NCI-H2107 (cell line): ENCODE measurements at places on chromosomes 12 and 14.

DNA sequence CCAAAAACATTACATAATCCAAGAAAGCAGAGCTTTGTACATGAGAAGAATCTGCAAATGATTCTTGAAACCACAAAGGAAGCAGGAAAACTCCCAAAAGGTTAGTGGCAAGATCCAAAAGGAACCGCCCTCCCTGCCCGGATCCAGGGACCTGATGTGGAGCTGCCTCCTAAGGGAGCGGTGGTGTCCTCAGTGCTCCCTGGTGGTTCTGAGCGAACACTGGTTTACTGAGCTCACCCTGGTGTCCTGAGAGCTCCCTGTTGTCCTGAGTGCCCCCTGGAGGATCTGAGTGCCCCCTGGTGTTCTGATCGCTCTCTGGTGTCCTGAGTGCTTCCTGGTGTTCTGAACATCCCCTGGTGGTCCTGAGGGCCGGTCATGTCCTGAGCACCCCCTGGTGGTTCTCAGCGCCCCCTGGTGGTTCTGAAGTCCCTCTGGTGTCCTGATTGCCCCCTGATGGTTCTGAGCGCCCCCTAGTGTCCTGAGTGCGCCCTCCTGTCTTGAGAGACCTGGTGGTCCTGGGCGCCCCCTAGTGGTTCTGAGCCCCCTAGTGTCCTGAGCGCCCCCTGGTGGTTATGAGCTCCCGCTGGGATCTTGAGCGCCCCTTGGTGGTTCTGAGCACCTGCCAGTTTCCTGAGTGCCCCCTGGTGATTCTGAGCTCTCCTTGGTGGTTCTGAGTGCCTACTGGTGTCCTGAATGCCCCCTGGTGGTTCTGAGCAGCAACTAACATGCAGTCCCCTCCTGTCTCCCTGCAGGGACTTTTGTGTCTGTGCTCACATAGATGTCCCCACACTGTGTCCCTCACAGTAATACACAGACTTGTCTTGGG is 891.1 kb downstream of the TMEM121 start:
- DNase-seq, result no peak

DNA sequence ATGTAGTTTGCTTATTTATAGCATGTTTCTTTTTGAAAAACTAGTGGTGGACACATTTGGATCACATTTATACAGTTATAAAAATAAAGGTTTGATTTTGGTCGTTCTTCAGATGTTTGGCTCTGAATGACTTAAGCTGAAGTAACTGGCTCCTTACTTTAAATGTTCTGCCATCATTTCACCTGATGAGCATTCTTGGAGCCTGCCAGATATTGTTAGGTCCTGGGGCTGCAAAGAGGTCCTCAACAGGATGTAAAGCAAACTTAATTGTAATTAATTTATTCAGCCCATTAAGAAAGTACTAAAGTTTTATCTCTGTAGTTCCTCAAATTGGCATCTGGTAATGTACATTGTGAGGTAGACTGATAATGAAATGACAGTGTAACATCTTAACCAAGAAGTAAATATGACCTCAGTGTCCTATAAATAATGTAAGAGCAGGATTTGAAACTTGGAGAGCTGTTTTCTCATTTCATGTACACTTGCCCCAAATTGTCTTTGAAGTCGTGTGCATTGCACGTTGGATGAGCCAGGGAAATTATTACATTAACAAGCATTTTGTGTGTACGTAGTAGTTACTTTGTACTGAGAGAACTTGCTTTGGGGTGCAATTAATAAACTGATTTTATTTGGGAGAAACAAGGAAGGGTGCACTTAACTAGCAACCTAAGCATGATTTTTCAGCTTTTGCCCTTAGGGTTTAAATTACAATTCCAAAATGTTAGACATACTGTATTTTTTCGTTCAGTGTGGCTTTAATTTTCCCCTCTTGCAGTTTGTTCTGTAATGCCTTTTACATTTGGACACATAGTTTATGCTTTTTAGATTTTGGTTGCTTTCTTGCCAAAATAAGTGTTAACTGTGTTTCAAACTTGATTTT is 7.5 kb downstream of the EIF5 start:
- DNase-seq, result no peak

DNA sequence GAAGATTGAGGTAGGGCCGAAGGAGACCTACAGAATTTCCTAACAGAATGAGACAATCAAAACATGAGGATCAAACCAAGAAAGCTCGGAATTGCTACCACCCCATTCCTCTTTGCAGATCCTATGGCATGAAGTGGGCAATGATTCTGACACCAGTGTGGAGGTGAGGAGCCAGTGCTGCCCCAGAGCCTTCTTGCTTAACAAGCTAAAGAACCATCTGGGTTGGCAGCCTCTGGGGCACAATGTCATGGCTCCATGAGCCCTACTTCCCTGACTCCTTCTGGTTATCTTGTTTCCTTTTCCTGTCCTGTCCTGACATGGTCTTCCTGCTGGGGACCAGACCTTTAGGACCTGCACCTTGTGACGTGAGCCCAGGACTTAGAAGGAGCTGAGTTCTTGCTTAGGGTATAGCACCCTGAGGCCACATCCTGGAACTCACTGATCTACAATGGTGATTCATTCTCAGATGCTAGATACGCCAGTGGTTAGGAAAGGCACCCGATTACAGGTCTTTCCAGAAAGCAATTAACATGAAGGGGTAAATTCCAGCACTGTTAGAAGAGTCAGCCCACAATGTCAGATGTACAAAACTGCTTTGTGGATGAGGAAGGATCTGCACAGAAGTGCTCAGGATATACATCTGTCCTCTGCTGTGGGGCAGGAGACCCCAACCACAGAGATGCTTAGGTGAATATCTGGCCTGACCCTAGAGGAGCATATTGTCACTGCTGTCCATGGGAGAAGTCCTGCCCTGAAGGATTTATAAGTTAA is 324.2 kb downstream of the ZFP36L1 start:
- no peak for DNase-seq

DNA sequence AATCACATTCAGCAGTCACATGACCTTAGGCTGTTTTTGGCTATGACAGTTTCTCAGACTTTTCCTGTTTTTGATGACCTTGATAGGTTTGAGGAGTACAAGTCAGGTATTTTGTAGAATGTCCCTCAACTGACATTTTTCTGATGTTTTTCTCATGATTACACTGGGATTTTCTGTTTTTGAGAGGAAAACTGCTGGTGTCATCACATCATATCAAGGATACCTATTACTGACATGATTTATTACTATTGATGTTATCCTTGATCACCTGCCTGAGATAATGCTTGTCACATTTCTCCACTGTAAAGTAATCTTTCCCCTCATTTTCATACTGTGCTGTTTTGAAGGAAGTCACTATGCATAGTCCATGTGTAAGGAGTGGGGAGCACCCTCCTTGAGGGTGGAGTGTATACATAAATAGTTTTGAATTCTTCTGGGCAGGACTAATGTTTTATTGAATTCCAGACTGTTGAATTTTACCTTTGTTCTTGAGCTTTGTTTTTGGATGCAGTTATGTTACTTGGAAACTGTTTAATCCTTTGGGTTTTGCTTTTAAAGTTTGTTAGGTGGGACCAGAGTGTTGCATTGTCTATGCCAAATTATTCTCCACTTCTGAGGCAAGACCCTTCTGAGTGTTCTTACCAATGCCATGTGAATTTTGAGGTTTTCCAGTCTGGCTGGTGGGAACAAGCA is 444.5 kb upstream of the FAR2 start:
- no peak for DNase-seq

GRCh38 chr12:107356266-107356936 is 263.1 kb upstream of the CRY1 start:
- DNase-seq, result no peak

- DNase-seq, result no peak
Measured at GRCh38 chr12:29980304-29980703, 196.6 kb upstream of the TMTC1 start.

DNA sequence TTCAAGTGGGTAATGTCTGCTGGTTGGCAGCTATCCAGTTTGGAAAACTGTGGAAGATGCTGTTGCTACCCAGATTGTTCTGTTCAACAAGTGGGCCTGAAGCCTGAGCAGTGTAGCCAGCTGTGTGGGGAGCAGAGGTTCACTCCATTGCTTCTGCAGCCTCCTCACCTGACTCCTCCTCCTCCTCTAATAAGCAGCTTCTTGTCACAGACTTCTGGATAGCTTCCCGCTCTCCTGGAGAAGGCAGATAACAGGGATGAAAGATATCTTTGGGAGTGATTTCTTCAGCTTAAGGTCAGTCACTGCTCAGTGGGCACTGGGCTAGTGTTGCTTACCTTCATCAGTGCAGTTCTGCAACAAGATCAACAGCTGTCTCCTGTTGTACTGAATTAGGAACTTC is 2.0 kb downstream of the POP5 start:
- no peak for DNase-seq

- DNase-seq, result peak; percentile 94
Measured at GRCh38 chr14:77707724-77708408, at the start of the genes ALKBH1 and SLIRP. Gene ALKBH1 (minus strand): TSS chr14:77708023. CDS start chr14:77708004, 19 bp downstream. Gene SLIRP (plus strand): TSS chr14:77708103. CDS start chr14:77708112, 9 bp downstream.

DNA sequence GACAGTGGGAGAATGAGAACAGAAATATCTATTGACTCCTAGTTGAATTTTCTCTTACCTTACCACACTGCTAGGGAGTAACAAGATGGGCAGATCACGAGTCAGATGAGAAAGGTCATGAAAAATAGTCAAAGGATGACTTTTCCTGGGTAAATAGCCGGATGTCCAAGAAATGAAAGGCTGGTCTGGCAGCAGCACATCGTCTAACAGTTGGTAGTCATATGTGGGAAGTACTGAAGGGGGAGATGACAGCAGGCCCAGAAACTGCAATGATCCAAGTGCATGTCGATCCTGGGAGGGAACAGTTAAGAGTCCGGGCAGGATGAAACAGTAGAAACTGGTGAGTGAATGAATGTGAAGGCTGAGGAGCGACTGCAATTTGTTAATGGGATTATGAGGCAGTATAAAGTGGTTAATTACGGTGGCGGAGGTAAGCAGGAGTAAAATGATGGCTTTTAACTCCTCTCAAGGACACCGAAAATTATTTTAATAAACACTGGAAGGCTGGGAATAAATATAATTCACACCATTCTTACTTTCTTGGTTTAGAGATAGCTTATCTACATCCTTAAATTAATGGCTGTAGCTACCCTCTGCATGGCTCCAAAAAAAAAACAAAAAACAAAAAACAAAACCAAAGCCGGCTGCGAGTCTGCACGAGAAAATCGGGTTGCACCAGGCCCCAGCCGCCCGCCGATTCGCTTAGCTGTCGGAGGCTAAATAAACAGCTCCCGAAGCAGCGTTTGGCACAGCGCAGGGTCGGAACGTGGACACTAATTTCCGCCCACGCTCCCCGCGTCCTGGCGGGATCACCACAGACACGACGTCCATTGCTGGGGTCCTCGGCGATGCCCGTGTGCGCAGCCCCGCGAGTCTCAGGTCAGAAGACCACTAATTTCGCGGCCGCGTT is 1.0 kb upstream of the ERC1 start:
- DNase-seq, result peak; percentile 61

DNA sequence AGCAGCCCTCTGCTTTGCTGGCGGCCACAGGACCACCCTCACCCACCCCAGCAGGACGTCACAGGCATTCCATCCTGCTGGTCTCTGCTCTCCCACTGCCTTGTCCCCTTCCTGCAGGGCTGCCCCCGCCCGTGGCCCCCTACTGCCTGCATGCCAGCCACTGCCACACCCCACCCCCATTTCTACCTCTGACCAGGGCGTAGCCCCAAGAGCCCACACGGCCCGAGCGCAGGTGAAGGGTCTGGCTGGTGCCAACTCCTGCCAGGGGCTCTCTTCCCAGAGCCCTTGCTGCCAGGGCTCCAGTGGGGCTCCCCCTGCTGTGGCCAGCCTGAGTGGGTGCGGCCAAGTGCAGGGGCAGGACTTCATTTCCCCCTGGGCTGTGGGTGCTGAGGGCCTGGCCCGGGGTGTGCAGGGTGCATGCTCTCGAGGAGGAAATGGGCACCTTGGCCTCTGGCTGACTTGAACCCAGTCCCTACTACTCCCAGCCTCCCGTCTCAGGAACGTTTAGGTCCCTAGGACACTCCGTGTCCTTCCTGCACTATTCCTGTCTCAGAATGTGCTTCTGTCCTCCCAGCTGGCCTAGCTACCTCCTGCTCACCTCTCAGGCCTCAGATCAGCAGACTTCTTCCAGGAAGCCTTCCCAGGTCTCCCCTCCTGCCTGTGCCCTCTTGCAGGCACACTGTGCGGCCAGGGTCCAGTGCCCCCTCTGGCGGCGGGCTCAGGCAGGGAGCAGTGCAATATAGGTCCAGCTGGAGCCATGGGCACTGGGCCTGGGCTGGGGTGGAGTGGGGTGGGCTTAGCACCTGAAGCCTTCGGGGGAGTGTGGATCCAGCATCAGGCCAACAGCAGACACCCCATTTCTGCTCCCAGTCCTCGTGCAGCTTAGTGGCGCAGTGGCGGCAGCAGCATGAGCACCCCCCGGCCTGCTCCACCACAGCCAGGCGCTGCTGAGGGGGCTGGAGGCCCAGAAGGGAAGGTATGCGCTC is 1.4 kb downstream of the LBHD2 start:
- DNase-seq, result no peak

GRCh38 chr14:63435204-63435603 is 108.0 kb downstream of the PPP2R5E start:
- no peak for DNase-seq

GRCh38 chr12:108297895-108298760 is 41.0 kb downstream of the CMKLR1 start:
- DNase-seq, result no peak

GRCh38 chr12:59087077-59087673 is 166.9 kb upstream of the LRIG3 start:
- DNase-seq, result no peak

- no peak for DNase-seq
Measured at GRCh38 chr12:124626971-124627411, 59.6 kb upstream of the NCOR2 start.

GRCh38 chr14:101972126-101972866 is 7.9 kb downstream of the DYNC1H1 start:
- peak; percentile 32 for DNase-seq

DNA sequence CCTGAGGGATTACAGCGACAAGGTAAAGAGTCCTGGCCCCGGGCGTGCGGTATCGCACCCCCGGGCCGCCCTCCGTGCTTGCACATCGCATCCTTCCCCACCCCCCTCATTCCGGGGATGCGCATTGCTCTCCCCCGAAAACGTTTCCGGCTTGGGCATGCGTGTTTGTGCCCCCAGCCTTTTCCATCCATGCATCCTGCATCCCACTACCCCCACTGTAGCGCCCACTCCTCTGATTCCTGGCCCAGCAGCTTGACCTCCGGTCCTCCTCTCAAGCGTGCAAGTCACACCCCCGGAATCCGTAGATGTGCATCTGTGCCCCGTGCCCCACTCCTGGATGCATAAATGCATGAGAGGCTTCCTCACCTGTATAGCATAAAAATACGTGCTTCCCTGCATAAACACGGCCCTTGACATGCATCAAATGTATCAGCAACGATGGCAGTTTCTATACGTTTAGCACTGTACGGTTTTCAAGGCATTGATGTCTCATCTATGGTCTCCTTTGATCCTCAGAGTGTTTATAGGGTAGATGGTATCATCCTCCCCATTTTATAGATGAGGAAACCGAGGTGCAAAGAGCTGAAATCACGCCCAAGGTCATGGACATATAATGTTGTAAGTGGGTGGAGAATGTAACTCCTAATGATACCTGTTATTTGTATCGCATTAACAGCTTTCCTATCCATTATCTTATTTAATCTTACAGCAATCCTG is 484 bp downstream of the RIC8B start:
- DNase-seq, result no peak

GRCh38 chr12:117832459-117833457 is 136.0 kb downstream of the KSR2 start:
- DNase-seq, result no peak

- DNase-seq, result no peak
Measured at GRCh38 chr12:93292213-93292612, 85.5 kb upstream of the NUDT4 start.

- no peak for DNase-seq
Measured at GRCh38 chr14:90624227-90624626, 192.0 kb downstream of the TTC7B start.
